ENCODE measurements at places on chromosomes 1 and 21.
A peak's percentile ranks its signal among the peaks of the same experiment; 100 is the strongest.

DNA sequence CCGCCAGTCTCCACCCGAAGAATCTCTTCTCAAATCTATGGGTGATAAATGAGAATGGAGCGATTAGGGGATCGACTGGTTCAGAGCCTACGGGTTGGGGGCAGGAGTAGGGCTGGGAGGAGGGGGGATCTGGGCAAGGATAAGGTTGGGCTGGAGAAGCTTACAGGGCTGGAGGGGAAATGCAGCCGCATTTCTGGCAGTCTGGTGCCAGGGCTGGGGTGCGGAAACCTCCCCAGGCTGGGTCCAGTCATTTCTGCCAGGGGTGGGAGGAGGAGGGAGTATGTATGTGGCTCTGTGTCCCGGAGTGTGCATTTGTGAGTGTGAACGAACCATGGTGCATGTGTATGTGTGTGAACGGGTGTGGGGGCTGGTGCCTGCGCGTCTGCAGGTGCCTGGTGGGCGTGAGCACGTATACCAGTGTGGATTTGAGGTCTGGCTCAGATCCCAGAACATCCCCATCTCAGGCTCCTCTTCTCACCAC is 10.2 kb downstream of the C1orf216 start:
- DNase-seq, result peak; percentile 84

DNA sequence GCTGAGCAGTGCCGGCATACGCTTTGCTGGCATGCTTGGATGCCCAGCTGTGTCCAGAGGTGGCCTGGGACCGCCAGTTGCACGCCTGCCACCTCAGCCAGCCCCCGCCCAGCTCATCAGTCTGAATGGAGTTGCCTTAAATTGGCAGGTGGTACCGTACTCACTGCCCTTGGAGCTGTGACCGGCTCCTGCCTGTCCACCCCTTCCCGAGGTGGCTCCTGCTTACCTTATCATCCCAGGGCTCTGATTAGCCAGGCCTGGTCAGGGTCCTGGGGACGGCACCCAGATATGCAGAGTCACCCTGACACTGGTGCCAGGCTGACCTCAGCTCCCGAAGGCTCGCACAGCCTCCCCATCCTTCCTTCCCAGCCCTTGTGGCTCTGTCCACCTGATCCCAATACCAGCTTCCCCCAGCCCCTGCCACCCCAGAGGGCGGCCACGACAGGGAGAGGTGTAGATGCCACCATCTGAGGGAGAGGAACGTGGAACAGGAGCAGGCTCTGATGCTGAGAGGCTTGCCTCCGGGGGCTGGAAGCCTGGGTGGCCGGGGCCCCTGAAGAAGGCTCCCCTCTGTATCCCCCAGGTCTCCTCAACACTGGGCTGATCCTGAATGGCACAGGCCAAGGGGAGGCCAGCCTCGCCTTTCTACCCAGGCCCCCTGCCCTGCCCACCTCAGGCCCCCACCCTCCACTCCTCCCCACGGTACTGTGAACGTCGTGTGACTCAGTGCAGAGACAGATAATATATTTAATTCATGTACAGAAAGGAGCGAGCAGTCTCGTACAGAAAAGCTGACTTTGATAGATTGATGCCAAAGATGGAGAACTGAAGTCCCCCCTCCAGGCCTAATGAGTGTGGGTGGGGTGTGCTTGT is 27.8 kb downstream of the CDK18 start:
- no peak for DNase-seq

- DNase-seq, result no peak
Observed at GRCh38 chr1:40059338-40059959, 18.9 kb downstream of the CAP1 start.

DNA sequence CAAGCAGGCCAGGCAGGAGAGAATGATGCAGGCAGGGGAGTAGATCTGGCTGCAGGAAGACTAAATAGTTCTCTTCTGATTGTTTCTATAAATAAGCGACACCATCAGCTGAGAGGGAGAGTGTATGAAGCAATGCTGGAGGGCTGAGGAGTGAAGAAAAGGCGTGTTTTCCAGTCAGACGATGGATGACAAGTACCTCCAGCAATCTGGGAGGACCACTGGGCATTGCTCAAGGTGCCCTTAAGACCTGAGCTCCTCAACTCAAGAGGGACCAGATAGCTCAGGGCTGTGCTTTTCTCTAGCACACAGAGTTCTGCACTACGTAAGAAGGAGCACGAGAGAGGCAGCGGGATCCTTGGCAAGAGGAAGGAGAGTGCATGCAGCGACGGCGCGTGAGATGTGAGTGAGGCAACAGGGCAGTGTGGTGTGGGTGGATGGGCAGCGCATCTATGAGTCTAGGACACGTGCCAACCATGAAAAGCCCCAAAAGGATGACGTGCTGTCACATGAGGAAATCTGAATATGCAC is 36.0 kb downstream of the PABPC4 start:
- no peak for DNase-seq

- DNase-seq, result no peak
Observed at GRCh38 chr1:175200678-175201521, 8.3 kb upstream of the KIAA0040 start.

DNA sequence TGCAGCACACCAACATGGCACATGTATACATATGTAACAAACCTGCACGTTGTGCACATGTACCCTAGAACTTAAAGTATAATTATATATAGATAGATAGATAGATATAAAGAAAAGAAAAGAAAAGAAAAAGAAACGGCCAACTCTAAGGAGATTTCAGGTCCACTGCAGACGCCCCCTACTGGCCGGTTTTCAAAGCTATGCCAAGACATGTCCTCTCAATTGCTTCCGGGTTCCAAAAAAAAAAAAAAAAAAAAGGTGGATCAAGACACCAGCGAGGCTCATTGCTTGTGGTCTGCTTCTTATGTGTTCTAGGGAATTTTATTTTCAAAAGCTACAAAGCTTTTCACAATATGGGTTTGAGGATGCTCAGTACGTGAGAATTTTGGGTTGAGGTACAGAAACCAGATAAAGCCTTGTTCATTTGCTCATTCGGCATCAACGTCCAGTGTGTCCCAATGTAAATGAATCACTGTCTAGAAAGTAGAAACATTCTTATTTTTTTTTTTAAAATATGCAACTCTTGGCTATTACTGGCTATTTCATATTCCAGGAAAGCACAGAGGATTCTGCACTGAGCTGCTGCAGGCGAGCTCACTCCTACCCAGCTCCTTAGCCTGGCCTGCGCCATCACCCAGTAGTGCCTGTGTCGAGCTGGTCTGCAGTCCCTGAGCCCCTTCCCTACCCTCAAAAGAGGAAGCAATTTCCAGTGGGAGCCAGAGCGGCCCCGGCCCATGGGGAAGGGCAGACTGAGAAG is 643.0 kb downstream of the KIF26B start:
- DNase-seq, result peak; percentile 60

DNA sequence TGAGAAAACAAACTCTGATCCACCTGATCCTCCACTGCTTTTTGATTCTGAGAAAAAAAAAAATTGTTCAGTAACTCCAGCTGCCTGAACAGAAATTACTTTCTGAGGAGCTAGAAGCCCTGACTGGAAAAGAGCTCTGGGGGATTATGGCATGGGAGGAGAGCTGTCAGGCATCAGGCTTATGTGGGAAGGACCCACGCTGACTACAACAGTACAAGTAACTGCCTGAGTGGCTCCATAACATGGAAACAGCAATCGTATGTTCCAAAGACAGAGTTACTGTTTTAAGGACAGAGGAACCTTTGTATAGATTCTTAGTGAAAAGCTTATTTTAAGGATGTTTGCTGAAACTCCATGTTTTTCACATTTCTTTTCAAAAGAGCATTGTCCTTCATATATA is 1.2 kb upstream of the ANGPTL7 start:
- DNase-seq, result peak; percentile 19

- no peak for DNase-seq
Observed at GRCh38 chr1:78627321-78627720, 7.1 kb downstream of the IFI44L start.

- DNase-seq, result no peak
Observed at GRCh38 chr21:16028941-16029464, 299.2 kb downstream of the USP25 start.

DNA sequence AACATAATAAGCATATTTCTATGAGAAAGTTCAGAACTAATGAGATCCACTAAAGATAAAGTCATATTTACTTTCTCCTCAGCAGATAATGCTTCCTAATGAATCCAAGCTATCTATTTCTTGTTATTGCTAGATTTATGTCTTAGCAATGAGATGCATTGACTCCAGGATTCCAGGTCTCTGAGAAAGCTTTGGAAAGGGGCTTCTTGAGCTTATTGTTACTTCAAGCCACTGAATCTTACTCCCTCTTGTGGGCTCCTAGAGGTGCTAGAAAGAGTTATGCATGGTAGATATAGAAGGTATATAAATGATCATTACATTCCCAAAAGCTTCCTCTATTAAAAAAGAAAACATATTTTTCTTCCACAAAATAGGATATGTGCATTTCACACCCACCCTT is 246.4 kb upstream of the ADAMTS5 start:
- DNase-seq, result peak; percentile 16

DNA sequence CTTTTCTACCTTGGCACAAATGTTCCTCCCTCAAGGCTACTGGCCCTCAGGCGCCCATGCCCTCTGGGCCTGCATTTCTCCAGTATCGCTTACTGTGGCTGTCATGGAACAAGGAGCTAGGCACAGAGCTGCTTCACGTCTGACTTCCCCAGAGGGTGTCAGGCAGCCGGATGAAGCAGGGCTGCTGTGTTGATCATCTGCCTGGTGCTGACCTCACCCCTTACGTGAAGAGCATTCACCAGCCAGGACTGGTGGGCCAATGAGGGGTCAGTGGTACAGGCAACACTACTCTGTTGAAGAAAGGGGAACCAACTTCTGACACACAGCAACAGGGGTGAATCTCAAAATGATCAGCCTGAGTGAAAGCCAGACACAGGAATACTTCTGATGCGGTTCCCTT is 215.5 kb upstream of the GALNT2 start:
- no peak for DNase-seq

- DNase-seq, result no peak
Observed at GRCh38 chr1:211420845-211421454, 71.0 kb downstream of the RD3 start.

DNA sequence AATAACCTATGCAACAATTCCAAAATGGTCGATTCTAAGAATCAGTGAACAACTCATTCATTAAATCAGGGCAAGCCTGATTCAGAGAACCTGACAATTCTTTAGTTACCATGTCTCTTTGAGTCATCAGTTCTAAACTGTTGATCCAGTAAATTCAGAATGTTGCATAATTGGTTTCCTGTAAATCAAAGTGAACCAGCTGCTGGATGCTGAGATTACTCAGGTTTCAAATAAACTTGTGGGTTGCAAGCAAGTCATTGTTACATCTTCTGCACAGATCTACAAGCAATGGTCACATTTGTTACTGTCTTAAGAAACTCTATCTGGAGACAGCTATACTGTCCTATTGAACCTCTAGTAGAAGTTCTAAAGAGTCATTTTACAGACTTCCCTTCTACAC is 16.5 kb downstream of the PLA2G2D start:
- no peak for DNase-seq

DNA sequence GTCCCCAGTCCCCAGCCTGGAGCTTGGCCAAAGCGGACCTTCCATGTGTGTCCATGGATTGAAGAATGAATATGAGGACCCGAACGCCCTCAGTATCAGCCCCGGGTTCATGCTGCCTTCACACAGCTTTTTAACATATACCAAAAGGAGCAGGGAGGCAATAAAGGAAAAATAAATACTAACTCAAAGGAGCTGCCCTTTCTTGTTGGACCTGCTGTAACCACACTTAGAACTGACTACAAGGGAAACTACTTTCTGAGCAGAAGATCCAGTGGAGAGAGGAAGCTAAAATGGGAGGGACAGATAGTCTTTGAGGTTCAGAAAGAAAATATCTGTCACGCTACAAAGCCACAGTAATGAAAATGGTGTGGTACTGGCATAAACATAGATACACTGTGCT is 48.6 kb downstream of the CNN3 start:
- no peak for DNase-seq

GRCh38 chr1:233440951-233441401 is 113.5 kb downstream of the MAP3K21 start:
- peak; percentile 80 for DNase-seq

DNA sequence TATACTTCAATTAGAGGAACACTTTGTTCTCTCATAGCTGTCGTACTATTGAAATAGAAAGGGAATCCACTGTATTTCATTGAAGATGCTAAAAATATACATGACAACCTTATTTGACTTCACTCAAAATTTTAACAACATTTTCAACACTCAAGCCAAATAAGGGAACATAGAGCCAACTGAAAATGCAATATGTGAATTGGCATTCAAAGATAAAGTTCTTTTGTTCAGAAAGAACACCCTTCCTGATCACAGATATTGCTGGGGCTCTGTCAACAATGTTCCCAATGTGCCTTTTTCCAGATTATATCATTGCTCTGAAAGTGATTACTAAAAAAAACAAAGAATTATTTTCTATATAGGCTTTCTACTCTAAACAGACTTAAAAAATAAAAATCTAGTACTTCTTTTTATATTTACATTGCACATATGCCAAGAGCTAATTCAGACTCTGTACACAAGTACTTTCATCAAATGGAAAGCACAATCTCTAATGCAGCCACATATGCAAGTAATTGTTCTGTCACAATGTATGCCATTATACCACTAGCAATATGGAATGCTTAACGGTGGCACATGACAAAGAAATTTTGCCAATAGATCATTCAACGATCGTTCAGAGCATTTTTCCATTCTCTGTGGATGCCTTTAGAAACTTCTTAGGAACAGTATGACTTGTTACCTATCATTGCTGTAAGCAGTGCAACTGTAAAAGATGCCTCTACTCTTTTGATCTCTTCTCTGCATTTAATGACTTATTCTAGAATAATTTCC is 171.0 kb downstream of the EIF4G3 start:
- no peak for DNase-seq

DNA sequence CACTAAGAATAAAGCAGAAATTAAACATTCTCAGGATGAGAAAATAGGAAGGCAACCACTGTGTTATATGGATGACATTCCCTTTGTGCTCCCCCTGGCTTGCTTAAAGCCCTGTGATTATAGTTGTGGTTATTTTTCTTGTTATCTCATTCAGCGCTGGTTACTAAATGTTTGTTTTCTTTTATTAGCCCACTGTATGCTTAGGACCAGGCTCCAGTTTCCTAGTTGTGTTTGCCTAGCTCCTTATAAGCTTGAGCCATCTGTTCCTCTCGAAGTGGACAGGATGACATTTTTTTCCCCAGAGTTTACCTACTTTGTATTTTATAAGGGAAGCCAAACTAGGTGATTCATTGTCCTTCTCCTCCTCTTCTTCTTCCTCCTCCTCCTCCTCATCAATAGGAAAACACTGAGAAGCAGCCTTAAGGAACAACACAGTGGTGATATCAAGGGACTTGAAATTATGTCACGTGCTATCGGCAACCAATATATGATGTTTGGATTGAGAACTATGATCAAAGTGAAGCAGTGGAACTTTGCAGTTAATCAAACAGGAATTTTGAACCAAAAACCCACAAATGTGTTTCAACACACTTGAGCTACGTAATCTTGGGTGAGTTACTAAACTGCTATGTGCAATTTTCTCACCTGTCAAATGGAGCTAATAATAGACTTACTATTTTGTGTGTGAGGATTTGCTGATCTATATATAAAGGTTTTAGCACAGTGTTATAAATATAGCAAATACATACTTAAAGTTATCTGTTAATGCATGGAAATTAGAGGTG is 35.1 kb upstream of the RGS7 start:
- peak; percentile 74 for DNase-seq
